ENCODE measurements at places on chromosomes 2 and 18. TPM values are rescaled to one million over a fixed set of nuclear protein-coding genes. Genes with fewer than 3 reads are reported as not detected.

TLX2 gene
- not detected for total RNA-seq

FBXO48 gene
- total RNA-seq: 8.5 TPM

RMDN2 gene
- total RNA-seq: 3.1 TPM

DNA sequence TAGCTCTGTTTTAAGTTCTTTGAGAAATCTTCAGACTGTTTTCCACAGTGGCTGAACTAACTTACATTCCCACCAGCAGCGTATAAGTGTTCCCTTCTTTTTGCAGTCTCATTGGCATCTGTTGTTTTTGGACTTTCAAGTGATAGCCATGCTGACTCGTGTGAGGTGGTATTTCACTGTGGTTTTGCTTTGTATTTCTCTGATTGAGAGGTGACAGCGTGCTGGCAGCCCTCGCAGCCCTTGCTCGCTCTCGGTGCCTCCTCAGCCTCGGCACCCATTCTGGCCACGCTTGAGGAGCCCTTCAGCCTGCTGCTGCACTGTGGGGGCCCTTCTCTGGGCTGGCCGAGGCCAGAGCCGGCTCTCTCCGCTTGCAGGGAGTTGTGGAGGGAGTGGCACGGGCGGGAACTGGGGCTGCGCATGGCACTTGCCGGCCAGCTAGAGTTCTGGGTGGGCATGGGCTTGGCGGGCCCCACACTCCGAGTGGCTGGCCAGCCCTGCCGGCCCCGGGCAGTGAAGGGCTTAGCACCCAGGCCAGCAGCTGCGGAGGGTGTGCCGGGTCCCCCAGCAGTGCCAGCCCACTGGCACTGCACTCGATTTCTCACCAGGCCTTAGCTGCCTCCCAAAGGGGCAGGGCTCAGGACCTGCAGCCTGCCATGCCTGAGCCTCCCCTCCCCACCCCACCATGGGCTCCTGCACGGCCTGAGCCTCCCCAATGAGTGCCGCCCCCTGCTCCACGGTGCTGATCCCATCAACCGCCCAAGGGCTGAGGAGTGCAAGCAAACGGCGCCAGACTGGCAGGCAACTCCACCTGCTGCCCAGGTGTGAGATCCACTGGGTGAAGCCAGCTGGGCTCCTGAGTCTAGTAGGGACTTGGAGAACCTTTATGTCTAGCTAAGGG is 151.8 kb downstream of the IRS1 start:
- DNase-seq: no peak

DNA sequence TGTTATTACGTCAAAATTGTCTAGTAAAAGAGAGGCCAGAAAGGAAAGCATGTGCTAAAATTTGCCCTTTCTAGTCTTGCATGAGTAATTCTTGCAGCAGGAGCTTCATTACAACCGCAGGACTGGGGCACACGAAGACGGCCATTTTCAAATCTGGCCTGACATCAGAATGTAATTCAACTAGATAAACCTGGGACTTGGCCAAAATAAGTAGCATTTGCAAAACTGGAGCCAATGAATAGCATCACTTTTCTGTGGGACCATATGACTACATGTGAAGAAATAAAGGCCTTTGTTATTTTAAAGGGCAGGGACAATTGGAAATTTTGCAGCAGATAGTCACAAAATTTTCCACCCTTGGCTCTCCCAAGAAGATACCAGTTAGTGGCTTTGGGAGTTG is 3.0 kb upstream of the FZD7 start:
- DNase-seq: no peak

GRCh38 chr2:169824373-169825333 is at the start of gene METTL5:
Gene METTL5 (minus strand): TSS chr2:169824905. CDS start chr2:169824597, 308 bp downstream.
- DNase-seq: peak; percentile 85
